Activated naive CD4-positive, alpha-beta T cell treated with anti-CD3 and anti-CD28 coated beads for 36 hours (primary cell): ENCODE measurements at places on chromosomes 2 and 18.

DNA sequence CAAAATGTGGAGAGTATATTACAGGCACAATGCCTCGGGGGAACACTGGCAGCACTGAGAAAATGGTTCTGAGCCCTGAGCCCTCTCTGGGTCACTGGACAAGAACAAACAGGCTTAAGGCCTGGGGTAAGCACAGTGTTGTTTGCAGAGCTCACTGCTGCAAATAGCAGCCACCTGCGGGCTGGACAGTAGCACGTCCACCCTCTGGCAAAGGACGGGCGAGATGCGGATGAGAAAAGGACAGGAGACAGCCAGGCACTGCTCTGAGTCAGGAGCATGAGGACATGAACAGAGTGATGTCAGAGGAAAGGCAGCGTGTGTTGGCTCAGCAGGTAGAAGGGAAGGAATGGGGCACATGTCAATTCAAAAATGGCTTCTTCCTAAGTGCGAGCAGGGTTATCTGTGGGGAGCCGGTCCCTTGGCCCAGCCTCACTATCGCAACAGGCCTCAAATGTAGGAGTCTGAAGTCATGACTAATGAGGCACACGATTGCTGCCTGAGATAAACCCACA, 25.9 kb upstream of the NEB start:
- DNase-seq, result no peak

GRCh38 chr2:119028327-119029174, 86.6 kb downstream of the MARCO start:
- DNase-seq, result peak; percentile 24

DNA sequence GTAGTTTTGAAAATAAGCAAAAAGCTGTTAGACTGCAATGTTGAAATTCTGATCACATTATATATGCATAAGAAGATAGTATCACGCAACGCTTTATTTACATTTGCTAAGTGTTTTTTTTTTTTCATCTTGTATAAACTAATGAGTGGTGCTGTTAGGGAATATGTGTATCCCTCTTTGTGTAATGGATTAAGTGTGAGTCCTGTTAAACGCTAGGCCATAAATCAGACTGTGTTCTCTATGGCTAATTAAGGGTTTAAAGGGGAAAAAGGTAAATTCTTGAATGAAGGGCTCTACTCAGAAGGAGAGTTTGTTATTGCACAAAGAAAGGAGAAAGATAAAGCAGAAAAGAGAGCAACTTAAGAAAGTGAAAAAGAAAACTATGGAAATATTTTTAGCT, 4.8 kb upstream of the ASXL3 start:
- DNase-seq, result no peak

DNA sequence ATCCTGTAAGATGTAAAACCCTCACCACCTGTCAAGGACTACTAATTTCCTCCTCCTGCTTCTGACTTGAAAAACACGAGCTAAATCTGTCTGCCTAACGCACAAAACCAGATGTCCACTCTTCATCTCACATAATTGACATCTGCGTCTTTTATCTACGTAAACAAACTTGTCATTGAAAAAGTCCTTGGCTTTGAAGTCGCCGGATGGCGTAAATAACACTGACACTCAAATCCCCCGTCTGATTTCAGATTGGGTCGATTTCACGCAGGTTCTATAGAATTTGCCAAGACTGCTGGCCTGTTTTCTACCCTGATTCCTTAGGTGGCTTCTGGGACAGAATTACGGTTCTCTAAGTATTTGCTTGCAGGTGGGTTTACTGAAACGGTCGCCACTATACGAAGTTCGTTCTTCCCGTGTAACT, 539 bp upstream of the MOB4 start:
- DNase-seq, result no peak

- DNase-seq, result no peak
Observed at GRCh38 chr2:28601616-28602015, 105.8 kb downstream of the PLB1 start.

DNA sequence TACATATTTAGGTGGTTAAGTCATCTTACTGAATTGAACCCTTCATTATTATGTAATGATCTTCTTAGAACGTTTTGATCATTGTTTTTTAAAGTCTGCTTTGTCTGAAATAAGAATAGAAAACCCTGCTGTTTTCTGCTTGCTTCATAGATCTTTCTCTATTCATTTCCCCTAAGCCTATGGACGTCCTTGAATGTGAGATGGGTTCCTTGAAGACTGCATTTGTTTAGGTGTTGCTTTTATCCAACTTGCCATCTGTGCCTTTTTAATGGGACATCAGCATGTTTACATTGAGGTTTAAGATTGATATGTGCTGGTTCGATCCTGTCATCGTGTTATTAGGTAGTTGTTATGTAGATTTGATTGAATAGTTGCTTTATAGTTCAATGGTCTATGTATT, 95.4 kb downstream of the SNTG2 start:
- no peak for DNase-seq

DNA sequence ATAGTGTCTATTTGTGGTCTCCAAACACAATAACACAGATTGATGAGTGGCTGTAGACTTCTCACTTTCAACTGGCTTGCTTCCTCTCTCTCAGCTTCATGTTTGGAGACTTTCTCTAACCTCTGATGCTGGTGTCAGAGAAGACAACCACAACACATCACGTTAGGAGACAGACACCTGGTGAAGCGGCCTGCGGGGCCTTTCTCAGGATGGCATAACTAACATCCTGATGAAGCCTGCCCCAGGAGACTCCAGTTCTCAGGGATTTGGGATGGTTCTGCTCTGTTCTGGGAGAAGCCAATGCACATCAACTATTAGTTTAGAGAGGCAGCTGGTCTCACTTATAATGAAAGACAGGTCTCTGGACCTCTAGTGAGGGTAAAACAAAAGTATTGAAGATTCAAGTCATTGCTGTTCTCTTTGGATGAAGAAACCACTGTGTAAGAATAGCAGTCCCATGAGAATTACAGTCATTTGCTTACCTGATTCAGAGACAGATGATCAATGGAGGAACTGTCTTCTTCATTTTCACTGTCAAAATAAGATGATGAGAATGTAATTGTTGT, 2.0 kb downstream of the IL1A start:
- no peak for DNase-seq

- no peak for DNase-seq
Observed at GRCh38 chr2:80715433-80715832, 410.9 kb upstream of the LRRTM1 start.

DNA sequence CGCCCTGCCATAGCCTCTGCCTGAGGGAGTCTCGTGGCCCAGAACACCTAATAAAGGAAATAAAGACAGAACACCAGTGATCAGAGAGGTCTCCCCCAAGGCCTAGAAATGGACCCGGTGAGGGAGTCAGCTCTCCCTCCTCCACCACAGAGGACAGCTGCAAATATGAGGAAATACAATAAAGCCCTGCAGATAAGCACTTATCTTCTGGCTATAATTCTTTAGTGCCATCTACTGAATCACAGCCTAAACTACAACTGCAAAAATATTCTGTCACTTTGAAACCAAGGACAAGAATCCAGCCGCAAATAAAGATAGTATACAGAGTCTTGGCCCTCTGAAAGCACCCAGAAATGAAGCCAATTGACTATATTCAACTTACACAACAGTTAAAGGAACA, 42.4 kb upstream of the TACR1 start:
- DNase-seq, result no peak

DNA sequence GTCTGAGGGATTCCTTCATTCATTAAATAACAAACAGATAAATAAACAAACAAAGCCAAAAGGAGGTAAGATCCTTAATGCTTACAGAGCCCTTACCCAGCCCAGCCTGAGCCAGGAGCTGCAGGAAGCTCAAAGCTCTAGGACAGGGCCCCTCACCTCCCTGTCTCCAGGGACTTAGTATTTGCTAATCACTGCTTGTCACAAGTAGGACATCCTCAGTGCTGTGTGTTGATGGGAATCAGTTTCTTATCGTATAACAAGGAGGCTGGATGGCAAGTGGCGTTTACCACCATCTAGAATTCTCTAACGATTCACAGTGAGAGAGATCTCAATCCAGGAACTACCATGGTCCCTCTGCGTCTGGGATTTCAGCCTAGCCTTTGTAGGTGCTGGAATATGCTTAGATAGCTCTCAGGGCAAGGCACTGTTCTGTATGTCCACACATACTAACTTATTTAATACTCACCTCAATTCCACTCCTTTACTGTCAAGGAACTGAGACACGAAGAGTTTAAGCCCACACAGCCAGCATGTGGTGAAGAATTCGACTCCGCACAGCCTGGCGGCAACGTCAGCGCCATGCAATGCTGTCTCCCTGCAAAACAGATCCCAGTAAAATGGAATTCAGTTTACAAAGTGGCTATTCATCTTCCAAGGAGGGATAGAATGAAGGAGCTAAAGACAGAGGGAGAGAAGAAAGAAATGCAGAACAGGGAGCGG, 164.8 kb downstream of the MYCN start:
- DNase-seq, result no peak

DNA sequence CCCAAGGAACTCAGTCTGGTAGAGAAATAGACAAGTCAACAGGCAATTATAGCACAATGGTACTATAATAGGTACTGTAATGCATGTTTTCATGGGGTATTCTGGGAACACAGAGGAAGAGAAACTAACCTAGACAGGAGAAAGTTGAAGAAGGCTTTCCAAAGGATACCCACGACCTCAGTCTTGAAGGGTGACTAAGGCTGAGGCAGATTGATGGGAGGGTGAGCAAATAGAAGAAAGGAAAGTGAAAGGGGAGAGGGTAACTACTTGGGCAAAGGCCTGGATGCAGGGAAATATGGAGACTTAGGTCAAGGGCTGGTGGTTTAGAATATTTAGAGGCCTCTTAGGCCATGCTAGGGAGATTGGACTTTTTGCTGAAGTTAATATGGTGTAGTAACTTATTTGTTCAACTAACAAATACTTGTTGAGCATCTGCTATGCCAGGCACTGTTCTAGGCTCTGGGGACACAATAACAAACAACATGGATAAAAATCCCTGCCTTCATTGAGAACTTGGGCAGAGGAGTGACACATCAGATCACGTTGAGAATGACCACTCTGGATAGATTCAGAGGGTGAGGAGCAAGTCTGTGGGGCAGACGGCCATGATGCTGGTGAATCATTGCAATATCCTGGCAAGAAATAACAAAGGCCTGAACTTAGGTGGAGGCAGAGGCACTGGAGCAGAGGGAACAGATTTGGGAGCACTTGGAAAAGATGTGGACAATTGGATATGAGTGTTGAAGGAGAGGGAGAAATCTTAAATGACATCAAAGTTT, 56.4 kb downstream of the PLB1 start:
- DNase-seq, result no peak

DNA sequence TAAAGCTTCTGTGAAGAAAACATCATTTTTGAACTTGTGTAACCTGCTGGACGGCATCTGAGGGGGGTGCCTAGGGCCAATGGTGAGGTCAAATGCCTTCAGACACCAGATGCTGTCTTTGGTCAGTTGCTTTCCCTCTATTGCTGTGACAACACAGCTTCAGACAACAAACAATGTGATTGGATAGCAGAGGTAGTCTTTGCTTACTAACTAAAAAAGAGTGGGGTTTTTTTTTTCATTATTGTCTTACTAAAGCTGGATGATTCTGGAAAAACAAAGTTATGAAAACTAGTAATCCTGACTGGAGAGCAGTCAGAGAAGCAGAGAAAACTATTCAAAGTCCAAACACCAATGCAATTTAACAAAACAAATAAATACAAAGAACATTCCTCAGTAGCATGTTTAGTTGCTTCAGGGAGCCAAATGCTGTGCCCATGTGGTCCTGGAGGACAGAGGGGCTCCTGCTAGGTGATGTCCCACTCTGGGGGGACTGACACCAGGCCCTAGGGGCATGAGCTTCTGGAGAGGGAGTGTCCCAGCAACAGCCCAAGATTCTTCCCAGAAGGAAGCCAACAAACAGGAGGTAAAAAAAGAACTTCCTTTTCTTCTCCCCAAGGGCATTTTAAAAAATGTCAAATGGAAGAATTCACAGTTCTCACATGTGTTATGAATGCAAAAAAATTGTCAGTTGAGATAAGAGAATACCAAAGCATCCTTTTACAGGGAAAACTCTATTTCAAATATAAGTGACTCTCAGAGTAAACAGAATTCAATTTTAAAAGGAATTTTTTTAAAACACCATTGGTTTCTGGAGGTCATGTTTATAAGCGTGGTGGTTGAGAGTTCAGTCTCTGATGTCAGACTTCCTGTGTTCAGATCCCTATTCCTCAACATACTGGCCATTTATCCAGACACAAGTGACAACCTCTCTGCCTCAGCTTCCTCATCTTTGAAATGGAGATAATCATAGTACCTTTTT, 181.1 kb upstream of the PGAP1 start:
- DNase-seq, result no peak

GRCh38 chr2:156399950-156400705, 36.1 kb upstream of the GPD2 start:
- peak; percentile 33 for DNase-seq

GRCh38 chr2:133817680-133818566, 249.7 kb upstream of the NCKAP5 start:
- no peak for DNase-seq

DNA sequence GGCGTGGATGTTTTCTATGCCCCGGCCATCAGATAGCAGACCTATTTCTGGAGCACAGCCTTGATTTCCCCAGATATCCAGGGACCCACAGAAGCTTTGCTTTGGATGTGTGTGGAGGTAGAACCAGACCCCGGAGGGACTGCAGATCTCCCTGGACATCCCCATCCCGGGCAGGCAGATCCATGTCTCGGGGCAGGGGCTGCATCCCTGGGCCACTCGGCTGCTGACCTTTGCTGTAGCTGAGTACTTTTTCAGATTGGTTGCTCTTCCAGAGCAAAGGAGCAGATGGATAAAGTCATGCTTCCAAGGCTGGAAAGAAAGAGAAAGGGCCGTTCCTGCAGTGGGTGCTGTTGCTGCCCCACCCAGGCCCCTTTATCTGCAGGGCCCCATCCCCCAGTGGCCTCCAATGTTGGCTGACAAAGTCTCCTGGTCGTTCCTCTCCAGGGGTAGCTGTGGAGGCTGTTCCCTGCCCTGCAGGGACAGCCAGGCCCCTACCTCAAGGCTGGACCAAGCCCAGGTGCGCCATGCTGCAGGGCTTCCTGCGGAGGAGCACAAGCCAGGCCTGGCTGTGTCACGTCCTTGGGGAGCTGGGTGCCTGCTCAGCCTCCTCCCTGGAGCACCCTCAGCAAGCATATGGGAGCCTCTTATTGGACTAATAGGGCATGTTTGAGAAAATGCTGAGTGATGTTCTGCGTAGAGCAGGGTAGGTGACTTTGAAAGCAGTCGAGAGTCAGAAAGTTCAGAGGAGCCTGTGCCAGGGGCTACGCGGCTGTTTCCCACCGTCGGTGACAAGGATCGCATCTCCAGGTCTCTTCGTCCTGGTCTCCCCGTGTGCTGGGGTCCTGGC, 68.4 kb downstream of the TPO start:
- DNase-seq, result no peak

DNA sequence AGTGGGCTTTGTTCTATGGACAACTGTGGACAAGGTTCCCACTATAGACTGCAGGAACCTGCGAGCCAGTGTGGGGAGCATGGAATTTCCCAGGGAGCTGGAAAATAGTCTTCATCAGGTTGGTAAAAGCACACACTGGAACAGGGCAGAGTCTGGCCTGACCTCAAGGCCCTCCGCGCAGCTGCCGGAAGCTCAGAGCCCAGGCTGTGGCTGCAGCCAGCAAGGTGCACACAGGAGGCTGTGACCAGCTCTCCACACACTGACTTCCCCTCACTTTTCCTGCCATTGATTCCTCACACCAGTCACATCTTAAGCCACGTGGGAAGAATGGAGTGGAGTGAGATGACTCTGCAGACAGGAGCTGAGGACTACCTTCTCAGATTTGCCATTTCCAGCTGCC, 19.1 kb downstream of the MAL start:
- DNase-seq, result no peak
